ENCODE measurements at places on chromosomes 3 and 15.
A peak's percentile ranks its signal among the peaks of the same experiment; 100 is the strongest.

GRCh38 chr3:124845406-124845805, 41.8 kb downstream of the ITGB5 start:
- DNase-seq: peak; percentile 94

GRCh38 chr3:62615258-62615849, 242.0 kb upstream of the FEZF2 start:
- peak; percentile 72 for DNase-seq

DNA sequence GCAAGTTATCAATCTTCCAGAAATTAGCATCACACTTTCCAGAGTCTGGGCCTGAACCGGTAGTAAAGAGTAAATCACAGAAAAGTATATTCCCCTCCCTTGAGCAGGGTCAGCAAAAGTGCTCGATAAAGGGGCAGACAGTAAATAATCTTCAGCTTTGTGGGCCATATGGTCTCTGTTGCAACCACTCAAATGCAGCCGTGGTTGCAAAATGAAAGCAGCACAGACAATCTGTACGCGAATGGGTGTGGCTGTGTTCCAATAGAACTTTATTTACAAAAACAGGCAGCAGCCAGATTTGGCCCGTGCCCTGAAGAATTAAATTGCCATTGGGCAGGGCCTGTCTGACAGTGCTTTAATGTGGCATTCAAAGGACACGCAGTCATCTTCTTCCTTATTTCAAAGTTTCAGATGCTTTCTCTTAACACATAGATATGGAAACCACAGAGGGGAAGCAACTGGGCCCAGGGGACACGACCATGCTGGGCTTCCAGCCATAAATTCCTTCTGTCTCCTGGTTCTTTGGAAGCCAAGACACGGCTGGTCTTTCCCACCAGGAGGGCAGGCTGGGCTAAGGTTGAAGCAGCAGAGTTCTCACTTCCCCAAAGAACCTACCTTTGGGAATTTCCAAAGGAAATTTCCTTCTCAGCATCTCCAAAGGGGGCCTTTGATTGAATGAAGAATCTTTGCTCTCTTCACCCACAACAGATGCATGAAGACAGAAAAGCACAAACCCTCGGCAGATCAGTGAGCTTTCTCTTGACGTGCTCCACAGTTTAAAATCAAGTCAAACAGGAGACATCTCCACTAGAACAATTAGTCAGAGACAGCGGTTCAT, 489.8 kb upstream of the PROK2 start:
- DNase-seq: peak; percentile 88

- no peak for DNase-seq
Measured at GRCh38 chr3:11091791-11092190, 62.5 kb upstream of the HRH1 start.

DNA sequence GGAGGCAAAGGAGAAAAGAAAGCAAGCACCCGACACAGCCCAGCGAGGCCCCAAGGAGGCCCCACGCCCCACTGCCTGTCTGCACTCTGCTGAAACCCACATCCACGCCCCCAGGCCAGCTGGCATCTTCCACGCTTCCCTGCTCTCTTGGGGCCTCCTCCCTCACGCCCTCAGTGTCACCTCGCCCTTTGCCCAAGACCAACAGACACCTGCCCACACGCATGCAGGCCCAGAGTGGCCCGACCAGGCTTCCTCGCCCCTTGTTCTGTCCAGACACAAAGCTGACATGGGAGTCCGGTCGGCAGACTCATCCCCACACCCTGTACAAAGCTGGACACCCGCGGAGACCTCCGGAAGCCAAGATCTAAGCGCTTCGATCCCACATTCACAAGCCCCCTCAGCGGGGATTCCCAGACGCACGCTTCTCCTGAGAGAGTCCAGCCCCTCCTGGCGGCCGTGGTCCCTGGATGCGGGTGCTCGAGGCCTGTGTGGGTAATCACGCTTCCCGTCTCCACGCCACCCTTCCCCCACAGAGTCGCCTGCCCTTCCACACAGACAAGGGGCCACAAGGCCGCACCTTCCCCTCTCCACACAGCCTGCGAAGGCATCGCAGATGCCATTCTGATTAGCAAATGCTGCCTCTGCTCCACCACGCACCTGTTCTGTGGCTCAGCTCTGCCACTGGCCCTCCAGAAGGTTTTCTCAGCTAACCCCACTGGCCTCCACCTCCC, 176.6 kb downstream of the XXYLT1 start:
- DNase-seq: no peak

DNA sequence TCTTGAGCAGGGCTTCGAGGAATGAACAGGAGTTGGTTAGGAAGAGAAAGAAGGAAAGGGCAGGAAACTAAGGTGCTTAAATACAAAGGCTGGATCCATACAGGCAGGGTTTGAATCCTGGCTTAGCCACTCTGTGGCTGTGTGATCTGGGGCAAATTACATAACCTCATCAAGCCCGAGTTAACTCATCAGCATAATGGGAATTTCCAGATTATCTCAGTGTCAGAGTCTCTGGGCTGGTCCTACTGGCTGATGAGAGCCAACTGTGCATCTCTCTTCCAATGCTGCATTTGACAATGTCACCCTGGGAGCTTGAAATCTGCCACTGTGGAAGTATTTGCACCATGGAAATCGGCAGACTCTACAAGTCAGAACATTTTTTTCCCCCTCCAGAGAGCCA, 83.8 kb upstream of the SLC6A6 start:
- DNase-seq: no peak

- no peak for DNase-seq
Measured at GRCh38 chr15:81298611-81299010, 25.3 kb downstream of the STARD5 start.

DNA sequence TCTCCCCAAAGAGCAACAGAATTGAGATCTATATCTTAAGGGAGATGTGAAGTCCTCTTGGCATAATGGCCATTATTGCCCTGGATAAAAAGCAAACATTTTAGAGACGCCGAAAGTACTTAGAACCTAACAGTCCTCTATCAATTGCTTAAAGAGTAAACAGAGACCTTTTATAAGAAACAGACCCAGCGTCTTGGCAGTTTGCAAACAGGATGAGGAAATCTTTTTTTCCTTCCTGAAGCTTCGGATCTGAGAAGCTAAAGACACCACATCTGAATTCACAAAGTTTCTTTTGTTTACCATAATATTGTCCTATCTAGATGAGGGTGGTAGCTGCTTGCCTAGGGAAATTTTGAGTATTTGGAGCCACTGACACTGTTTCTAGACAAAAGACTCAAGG, 59.9 kb upstream of the LIMD1 start:
- DNase-seq: no peak

- no peak for DNase-seq
Measured at GRCh38 chr15:40747685-40748631, 7.1 kb downstream of the RMDN3 start.

- DNase-seq: no peak
Measured at GRCh38 chr15:77437264-77437663, 16.6 kb downstream of the HMG20A start.

GRCh38 chr15:68776477-68777270, 44.0 kb downstream of the ANP32A start:
- DNase-seq: no peak

- no peak for DNase-seq
Measured at GRCh38 chr3:178139116-178139515, 397.1 kb upstream of the KCNMB2 start.

- DNase-seq: no peak
Measured at GRCh38 chr3:109640146-109640652, 302.9 kb upstream of the DPPA4 start.

DNA sequence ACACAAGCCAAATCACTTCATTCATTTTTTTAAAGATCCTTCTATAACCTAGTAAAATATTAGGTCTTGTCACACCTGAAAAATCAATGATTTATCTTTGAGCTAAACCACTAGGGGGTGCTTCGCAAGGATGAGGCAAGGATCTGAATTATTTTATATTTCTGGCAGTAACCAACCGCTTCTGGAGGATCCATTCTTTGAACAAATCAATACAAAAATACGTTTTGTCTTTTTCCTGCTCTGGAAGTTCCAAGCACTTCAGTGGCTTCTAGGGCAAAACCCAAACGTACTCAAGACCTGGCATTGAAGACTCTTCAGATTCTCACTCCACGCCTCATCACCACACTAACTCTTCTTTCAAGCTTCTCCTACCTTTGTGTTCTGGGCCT, 486 bp downstream of the LSG1 start:
- peak; percentile 55 for DNase-seq

GRCh38 chr15:59543721-59544547, 67.6 kb upstream of the GCNT3 start:
- no peak for DNase-seq

DNA sequence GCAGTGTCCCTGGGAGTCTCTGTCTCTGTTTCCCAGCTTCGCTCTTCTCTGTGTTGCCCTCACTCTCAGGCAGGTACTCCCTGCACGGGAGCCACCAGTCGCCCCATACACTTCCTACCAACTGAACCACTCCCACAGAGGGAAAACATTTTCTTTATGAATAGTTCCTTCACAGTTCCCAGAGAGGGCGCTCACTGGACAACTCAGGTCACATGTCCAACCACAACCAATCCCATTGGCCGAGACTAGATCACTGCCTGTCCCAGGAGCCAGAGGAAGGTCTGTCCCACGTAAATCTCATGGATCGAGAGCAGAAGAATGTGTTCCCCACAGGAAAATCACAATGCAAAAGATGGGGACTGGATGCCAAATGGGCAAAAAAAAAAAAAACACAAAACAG, 26.1 kb downstream of the GRK7 start:
- no peak for DNase-seq

DNA sequence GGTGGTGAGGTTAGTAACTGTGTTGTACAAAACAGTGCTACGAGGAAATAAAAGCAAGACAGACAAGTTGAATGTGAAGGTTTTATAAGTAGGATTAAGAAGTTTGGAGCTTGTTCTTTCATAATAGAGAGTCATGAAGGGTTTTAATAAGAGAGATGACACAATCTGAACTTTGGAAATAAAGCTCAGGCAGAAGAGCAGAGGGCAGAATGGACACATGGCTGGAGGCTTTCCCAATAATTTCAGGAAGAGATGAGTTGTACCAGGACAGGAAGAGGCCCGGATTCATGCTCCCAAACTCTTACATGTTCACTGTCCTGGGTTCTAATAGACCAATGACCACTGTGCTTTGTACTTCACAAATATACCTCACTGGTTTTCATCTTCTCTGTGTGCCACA, 194.8 kb downstream of the SLC9A9 start:
- DNase-seq: peak; percentile 69

DNA sequence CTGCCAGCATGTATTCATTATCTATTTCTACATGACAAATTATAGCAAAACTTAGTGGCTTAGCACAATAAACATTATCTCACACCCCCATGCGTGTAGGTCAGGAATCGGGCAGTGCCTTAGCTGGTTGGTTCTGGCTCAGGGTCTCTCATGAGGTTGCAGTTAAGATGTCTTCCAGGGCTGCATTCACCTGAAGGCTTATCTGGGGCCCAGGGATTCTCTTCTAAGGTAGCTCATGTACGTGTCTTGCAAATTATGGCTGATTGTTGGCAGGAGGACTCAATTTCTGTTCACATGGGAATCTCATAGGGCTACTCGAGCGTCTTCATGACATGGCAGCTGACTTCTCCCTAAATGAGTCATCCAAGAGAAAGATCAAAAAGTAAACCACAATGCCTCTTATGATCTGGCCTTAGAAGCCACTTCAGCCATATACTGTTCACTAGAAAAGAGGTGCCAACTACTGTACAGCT, 42.9 kb upstream of the TSC22D2 start:
- DNase-seq: peak; percentile 91

- DNase-seq: no peak
Measured at GRCh38 chr3:37494216-37494615, 319.8 kb upstream of the LRRFIP2 start.

GRCh38 chr15:90774731-90775514, 57.8 kb downstream of the BLM start:
- DNase-seq: peak; percentile 41

- DNase-seq: peak; percentile 84
Measured at GRCh38 chr3:31010491-31010890, 116.0 kb upstream of the GADL1 start.

DNA sequence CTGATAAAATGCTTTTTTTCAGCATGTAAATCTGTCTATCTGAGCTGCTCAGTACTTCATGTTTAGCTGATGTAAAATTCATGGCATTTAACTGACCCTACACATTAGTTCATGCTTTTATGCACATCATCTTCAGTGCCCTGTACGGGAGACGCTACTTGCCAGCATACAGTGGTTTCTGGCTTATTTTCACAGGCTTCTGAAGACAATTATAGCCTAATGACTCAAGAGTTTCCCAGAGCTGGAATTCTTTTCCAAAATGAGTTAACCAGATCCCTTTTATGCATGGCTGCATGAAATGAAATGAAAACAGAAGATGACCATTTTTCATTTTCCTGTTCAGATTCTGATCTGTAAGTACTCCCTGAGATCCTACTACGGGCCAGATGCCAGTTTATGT, 1061.5 kb downstream of the ROBO2 start:
- peak; percentile 47 for DNase-seq

- no peak for DNase-seq
Measured at GRCh38 chr3:149850787-149851584, 38.0 kb downstream of the RNF13 start.

GRCh38 chr15:83200162-83200561, 7.5 kb downstream of the HDGFL3 start:
- DNase-seq: no peak

DNA sequence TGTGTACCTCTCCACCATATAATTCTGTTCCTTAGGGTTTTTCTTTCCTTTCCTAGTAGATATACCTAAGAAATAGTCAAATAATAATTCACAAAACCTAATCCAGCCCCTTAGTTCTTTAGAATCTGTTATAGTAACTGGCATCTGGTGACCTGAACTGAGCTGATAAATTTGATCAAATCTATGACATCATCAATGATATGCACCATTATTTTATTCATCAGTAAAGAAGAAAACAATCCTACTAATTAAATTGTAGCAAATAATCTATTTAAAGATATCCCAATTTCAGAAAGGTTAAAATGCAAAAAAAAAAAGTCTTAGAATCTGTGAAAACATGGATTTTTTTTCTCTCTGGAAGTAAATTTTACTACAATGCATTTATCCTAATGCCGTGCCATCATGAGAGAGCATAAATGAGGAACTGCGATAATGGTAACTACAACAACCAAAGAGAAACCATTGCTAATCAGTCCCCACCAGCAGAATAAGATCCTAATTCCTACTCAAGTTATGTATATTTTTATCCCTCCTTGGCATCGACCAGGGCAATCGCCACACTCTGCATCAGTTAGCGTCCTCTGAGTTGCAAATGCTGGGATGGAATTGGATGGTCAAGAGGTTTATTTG, 6.6 kb upstream of the MNS1 start:
- no peak for DNase-seq

GRCh38 chr3:169871129-169871886, 1.6 kb upstream of the LRRC31 start:
- DNase-seq: no peak

GRCh38 chr15:57189466-57189865, 186.8 kb upstream of the CGNL1 start:
- DNase-seq: no peak

All from fibroblast of mammary gland (primary cell).